Stimulated activated CD4-positive, alpha-beta T cell treated with anti-CD3 and anti-CD28 coated beads, Interleukin-4, amount 100 ng/mL, for 24 hours (primary cell): ENCODE measurements at places on chromosomes 7 and 10.

DNA sequence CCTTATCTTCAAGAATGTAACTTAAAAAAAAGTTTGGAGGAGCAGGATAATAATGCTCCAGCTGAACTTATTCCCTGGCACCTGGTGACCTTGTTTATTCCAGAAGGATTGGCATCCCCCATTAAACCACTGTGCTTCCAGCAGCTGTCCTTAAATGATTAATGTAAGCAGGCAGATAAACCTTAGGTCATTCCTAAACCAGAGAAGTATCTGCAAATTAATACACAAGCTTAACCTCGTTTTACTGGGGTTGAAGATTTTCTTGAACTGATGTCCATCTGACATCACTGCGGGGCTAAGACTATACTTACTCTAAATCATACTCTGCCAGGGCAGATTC, 116.1 kb upstream of the PALS2 start:
- no peak for DNase-seq

GRCh38 chr7:18786796-18787195, 291.2 kb downstream of the HDAC9 start:
- no peak for DNase-seq

DNA sequence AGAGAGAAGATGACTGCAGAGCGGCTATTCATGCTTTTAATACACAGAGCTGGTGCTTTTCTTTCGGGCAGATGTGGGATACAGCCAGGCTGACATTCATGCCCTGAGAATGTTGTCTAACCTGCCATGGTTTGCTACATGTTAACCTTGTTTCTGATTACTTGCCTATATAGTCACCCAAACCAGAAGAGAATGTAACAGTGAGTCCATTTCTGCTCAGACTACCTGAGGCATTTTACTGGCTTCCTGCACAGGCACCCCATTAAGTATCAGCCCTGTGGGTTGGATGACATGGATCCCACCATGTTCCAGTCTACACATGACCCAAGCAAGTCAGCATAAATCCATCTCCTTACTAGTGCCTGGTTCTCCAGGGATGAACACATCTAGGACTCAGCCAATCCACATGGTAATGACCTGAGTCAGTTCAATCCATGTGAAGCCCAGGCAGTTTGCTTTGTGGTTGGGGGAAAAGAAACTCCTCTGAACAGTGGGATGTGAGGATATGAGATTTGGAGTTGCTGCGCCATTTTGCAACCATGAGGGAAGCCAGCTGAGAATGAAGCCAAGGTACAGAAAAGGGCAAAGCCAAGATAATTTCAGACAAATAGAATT, 55.7 kb upstream of the MKX start:
- no peak for DNase-seq

DNA sequence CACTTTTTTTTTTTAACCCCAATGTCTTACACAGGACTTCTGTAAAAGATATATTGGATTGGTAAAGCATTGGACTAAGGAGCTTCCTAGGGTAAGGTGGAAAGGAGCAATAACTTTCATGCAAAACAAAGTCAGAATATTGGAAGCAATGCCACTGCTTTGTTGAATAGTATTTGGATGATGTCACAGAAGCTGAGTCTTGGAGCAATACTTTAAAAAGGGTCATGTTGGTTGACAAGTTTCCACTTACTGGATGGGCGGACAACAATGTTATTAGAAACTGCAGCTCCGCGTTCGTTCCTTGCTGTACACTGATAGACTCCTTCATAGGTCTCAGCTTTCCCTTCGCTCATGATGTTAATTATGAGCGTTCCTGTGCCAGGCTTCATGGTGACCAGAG, 101.9 kb upstream of the LAMB4 start:
- no peak for DNase-seq

GRCh38 chr10:30241422-30242110, 107.5 kb downstream of the MTPAP start:
- DNase-seq = no peak

- DNase-seq = no peak
Observed at GRCh38 chr7:7919449-7919945, 49.1 kb upstream of the GLCCI1 start.

DNA sequence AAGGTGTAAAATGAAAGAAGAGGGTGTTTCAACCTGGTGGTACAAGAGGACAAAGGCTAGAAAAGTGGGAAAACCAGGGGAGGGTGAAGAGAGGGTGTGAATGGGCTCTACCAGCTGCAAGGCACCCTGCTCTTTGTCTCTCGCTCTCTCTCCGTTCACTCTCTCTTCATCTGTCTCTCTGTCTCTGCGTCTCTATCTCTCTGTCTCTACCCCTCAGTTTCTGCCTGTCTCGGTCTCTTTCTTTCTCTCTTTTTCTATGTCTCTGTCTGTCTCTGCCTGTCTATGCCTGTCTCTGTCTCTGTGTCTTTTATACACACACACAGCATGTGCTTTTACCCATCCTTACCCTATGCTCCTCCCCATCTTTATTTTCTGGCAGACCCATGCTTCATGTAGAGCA, 673 bp upstream of the LLCFC1 start:
- no peak for DNase-seq

DNA sequence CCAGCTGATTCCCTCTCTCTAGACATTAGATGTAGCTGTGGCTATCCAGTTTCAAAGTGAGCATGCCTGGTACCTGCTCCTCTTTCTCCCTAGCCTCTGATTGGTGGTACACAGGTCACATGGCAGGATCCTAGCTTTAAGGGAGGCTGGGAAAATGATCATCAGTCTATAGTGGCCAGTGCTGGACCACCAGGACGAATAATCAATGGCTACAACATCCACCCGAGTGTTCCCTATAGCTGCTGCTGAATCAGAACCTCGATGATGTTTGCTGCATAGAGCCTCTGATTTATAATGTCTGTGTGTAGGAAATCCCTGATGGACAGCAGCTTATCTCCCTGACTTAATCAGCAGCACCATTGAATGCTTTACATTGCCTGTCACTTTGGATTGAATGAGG, 28.9 kb upstream of the LMTK2 start:
- DNase-seq = no peak

DNA sequence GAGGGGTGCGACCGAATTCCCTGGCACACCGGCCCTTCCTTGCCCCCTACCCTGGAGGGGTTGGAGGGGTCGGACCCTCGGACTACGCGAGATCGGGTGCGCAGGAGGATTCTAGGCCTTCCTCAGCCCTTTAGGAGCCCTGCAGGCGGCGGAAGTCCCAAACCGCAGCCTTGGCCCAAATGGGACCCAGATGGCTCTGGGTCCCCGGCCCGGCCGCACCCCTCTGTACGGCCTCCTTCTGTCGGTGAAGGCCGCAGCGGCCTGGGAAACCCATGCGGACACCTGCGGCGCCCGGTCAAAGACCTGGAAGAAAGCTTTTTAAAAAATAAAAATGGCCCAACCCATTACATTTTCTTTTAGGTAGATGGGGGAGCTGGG, 2.4 kb upstream of the VAX1 start:
- no peak for DNase-seq

DNA sequence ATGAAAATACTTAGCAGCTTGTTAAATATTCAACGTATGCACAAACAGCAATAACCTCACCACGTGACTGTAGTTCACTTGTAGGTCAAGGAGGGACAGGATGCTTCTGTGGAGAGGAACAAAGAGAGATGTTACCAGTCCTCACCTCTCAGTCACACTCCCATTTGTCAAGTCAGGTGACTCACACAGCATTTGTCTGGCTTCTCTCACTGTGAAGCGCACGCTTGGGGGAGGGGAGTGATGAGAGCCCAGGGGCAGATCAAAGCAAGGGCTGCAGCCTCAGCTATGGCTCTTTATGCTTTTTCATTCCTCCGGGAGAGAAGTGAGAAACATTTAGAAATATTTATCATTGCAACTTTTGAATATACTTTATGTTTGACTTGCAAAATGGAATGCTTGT, 2.9 kb upstream of the RBM20 start:
- peak; percentile 56 for DNase-seq

DNA sequence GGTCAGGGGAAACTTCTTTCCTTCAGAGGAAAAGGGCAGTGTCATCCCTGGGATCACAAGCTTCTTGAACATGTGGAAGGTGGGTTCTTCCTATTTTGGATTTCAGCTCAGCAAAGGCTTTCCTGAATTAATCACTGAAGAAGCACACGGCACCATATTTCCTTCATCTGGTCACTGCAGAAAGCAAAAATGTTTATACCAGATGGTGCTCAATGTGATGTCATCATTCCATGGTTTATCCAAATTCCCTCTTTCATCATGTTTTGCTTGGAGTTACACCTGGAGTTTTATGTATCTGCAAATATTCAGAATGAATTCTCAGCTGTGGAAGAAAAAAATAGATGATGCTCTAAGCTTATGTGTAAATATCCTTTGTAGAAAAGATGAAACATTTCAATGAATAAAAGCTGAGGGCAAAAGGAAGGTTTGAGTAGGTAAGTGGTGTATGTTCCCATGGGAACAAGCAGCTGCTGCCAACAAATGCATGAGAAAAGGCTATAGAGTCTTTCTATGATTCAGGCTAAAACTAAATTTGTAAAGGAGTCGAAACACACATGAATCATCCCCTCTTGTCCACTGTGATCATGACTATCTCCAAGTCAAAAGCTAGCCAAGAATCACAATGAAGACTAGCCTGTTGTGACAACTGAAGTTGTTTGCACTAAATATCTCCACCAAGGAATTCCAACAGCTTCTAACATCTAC, 26.9 kb upstream of the BPGM start:
- no peak for DNase-seq

DNA sequence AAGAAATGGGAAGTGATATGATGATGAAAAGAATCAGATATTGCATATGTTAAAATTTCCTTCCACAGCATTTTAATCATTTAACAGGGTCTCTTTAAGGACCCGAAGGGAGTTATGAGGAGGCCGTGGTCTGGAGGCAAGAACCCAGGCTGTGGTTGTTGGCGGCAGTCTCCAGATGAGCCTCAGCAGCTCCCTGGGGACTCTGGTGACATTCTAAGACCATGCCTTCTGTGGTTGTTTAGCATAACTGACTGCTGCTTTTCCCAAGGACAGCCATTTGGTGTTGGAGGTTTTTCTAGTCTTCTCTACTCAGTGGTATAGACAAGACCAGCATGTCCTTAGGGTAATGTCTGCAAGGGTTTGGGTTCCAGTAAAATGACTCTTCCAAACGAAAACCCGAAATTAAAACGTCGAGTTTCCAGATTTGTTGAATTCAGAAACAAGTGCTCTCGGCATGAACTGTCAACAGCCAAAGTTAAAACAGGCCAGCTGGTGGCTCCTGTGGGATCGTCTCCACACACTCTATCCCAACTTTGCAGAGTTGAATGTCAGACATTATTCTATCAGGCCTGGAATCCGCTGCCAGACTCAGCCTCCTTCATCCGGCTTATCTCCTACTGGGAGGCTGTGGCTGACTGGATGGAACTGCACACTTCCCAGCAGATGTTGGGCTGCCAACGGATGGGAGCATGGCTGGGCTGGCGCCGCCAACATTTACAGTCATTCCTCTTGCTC, 183.1 kb downstream of the TAX1BP1 start:
- DNase-seq = no peak

GRCh38 chr10:96767611-96768010, 47.3 kb upstream of the PIK3AP1 start:
- no peak for DNase-seq

DNA sequence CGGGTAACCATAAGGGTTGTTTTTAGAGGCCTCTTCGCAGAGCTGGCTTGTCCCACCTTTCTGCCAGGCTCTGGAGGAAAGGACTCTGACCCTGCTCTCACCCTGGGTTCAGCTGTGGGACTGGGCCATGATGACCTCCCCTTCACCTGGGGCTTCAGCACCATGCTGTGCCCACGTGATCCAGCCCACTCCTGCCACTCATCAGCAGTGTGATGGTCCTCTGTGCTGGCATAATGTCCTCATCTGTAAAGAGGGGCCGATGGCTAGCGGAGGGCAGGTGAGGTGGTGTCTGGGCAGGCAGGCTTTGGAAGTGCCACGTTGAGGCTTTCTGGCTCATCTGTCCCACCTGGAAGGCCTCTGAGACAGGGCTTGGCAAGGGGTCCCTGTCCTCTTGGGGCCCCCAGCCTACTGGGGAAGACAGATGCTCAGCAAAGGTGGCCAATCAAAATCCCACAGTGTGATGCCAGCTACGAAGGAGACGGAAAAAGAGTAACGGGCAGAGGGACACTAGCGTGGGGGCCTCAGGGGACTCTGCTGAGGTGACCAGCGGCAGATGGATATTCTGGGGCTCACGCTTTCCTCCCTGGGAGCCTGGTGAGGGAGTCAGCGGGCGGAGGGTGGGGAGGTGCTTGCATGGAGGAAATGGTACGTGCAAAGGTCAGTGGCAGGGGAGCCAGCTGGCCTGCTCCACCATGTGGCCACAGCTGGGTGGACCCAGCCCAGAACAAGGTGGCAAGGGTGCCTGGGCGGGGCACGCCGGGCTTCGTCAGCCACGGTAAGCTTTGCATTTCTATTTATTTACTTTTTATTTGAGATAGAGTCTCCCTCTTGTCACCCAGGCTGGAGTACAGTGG, 5.4 kb downstream of the LRWD1 start:
- peak; percentile 2 for DNase-seq

GRCh38 chr7:88243345-88243909, 23.6 kb upstream of the SRI start:
- DNase-seq = no peak

DNA sequence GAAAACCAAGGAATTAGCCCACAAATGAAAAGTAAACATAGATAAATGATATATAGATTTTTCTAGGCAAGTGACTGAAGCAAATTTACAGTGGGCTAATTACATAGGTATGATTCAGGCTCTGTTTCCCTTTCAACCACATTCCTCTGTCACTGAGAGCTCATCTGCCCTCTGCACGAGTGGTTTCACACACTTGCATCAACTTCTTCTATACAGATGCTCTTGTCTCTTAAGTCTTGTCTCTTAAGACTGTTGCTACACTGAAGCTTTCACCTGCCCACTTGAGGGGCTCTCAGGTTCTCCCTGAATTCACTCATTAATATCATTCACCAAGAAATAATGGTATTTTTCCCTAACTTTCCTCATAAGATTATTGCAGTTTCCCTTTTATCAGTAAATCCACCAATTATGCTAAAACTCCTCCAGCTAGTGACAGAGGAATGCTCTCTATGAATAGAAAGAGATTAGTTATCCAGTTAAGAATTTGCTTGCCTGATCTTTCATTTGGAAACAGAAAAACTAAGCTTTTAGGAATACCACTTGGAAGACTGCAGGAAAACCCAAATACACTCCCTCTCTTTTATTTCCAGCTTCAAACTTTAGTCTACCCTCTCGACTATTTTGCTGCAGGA, 95.7 kb downstream of the ELAPOR2 start:
- DNase-seq = no peak

GRCh38 chr10:69955897-69956740, 96.5 kb upstream of the MACROH2A2 start:
- DNase-seq = no peak

GRCh38 chr7:2573761-2574160, 15.0 kb downstream of the IQCE start:
- no peak for DNase-seq

- no peak for DNase-seq
Observed at GRCh38 chr7:121151774-121152221, 163.3 kb downstream of the CPED1 start.

- DNase-seq = no peak
Observed at GRCh38 chr7:23356168-23356567, 57.0 kb downstream of the MALSU1 start.

- DNase-seq = no peak
Observed at GRCh38 chr10:9015447-9015846, 961.0 kb downstream of the GATA3 start.

GRCh38 chr7:80900583-80901576, 18.0 kb downstream of the SEMA3C start:
- no peak for DNase-seq

- DNase-seq = peak; percentile 54
Observed at GRCh38 chr7:7681191-7681935, 37.0 kb downstream of the RPA3 start.
